ENCODE measurements at places on chromosomes 12 and 14. TPM values are rescaled to one million over a fixed set of nuclear protein-coding genes. Genes with fewer than 3 reads are reported as not detected.

VPS33A gene
- total RNA-seq: 22.0 TPM

- DNase-seq: no peak
- H3K27me3 ChIP-seq: no peaks in the 10 kb centered on the region
- H3K36me3 ChIP-seq: no peaks in the 10 kb centered on the region
- H3K4me3 ChIP-seq: no peak overlapping the region
Observed at GRCh38 chr12:30462249-30462648, 233.4 kb downstream of the IPO8 start.

DNA sequence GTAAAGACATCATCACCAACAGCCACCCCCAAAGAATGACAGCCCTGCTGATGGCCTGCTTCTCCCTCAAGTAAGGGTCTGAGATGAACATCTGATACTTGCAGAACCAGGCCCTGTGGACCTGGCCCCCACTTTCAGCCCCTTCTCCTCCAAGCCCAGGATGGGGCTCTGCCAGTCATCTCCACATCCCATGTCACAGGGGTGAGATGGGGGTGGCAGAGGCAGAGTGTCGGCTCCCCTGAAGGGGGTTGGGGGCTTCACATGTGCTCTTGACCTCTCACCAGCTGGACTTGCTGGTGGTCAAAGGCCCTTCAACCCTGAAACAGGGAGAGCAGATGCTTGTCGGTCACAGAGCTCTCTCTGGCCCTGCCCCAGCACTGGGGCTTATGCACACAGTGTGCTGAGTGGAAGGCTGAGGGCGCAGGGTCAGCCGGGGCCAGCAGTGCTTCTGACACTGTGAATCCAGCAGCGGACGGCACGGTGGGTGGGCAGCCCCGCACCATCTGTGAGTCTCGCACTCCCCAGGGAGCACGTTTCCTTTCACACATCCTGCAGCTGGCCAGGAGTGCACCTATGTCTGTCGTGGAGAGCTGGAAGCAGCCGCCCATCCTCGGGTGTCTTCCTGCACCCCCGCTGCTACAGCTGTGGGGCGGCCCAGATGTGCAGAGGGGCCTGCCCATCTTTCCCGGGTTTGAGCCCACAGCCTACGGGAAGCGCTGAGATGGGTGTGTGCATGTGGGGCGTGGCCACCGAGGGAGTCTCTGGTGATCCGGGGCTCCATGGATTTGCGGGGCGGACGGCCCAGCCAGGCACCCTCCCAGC is 94.3 kb downstream of the ADGRD1 start:
- H3K36me3 ChIP-seq: no peaks in the 10 kb centered on the region
- no peak for DNase-seq
- H3K4me3 ChIP-seq: no peak overlapping the region
- peaks cover 2% of the 10 kb centered on the region for H3K4me1 ChIP-seq
- H3K27ac ChIP-seq: no peak overlapping the region
- no peaks in the 10 kb centered on the region for H3K27me3 ChIP-seq

GRCh38 chr12:75623631-75624154 is 112.3 kb upstream of the KRR1 start:
- H3K4me3 ChIP-seq: no peak overlapping the region
- DNase-seq: no peak
